ENCODE measurements at places on chromosomes 4 and X. TPM values are rescaled to one million over a fixed set of nuclear protein-coding genes. Genes with fewer than 3 reads are reported as not detected.

Gene MAGEA1
- not detected for total RNA-seq

Gene CT47B1
- total RNA-seq: not detected

Gene DCAF8L2
- not detected for total RNA-seq

Gene PNMA3
- total RNA-seq: 0.52 TPM
